ENCODE measurements at places on chromosomes 6 and 20.
A peak's percentile ranks its signal among the peaks of the same experiment; 100 is the strongest.

GRCh38 chr6:54681987-54682386 is 164.6 kb upstream of the FAM83B start:
- DNase-seq: peak; percentile 8

GRCh38 chr6:139344186-139344963 is 30.1 kb downstream of the CITED2 start:
- DNase-seq: no peak

- DNase-seq: no peak
Observed at GRCh38 chr6:53419026-53419425, 70.3 kb upstream of the ELOVL5 start.

GRCh38 chr6:14131579-14131978 is 14.0 kb downstream of the CD83 start:
- DNase-seq: no peak

DNA sequence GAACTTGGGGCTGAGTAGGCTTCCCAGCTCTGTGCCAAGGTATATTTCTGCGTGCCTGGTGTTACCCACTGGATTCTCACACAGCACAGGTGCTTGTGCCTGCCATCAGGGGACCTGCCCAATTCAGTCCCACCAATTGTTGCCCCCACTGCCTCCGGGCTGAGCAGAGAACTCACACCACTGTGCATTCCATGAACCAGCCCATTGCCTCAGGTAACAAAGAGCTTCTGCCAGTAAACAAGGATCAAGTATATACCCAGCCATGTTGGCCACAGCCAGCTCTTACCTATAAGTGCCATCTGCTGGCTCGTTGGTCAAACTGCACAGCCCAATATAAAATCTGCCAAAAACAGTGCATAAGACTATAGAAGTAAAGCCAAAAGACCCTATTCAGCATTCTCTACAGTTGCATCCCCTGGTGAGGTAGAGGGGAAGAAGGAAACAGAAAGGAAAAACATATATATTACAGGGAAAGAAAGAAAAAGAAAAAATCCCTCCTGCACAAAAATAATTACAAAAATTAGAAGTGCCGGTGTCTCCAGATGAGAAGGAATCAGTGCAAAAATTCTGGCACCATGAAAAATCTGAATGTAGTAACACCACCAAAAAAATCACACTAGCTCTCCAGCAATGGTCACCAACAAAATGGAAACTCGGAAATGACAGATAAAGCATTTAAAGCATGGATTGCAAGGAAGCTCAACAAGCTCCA is 241.4 kb downstream of the IBTK start:
- peak; percentile 53 for DNase-seq

DNA sequence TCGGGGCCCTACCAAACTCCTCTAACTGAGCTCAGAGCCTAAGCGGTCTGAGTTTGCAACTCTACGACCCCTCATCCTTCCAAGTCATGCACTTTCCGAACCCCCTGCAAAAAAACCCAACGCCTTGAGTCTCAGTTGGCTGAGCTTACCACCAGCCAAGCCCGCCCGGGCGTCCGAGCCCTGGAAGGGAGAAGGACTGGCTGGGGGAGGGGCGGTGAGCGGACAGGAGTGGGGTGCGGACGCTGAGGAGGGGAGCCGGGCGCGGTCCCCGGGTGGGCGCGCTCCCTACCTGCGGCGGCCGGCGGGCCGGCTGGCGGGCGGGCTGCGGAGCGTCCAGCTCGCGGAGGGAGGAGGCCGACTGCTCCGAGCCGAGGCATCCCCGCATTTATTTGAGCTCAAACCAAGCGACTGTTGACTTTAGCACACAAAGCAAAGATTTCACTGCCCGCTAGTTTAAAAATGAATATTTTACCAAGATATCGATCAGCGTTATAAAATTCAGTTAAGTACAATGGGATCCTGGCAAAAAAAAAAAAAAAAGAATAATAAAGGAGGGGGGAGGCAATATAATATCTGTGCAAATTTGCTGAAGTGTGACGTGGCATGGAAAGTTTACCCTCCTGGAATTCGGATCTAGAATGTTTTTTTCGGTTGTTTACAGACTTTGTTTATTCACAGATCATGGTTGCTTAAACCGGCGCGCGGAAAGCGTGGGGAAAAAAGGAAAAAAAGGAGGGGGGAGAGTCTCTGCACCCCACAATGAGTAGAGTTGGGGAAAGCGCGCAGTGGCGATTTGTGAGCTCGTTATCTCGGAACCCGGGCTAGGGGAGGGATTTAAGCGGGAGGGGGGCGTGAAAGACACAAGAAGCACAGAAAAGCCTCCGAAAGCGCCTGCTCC is 5.9 kb downstream of the FOXA2 start:
- DNase-seq: no peak

DNA sequence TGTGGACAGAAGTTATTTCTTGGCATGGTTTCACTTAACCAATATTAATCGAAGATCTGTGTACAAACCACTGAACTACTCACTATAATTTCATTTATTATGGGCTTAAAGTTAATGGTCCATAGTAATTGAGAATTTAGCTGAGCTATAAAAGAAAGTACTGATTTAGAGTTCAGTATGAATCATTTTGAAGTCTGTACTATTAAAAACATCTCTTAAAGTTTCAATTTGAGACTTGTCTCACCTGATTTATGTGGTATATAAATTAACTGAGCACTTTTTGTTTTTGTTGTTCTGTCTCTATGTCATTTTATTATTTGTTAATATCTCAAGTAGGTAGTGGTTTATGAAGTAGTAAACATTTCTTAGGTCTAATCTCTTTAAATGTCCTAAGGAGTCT is 24.9 kb downstream of the KPNA5 start:
- DNase-seq: no peak

GRCh38 chr20:46010491-46011391 is 2.0 kb downstream of the MMP9 start:
- DNase-seq: no peak

DNA sequence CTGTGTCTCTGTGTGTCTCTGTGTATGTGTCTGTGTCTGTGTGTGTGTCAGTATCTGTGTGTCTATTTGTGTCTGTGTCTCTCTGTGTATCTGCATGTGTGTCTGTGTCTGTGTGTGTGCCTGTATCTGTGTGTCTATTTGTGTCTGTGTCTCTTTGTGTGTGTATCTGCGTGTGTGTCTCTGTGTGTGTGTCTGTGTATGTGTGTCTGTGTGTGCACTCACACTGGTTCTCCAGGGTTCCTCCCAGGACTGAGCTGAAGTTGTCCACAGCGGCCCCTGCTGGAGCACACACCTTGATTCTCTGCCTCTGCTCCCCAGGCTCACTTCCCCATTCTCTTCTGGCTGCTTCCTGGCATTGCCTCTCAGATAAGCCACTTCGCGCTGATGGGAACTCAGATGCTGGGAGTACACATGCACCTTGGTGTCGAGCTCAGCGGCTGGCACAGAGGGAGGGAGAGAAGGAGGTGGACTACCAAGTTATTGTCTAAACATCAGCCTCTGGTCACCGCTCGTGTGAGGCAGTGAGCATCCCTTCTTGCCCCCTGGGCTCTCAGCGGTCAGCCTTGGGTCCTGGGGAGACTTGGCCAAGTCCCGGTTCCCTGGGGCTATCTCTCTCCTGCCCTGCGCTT is 104.9 kb upstream of the NXT1 start:
- no peak for DNase-seq

DNA sequence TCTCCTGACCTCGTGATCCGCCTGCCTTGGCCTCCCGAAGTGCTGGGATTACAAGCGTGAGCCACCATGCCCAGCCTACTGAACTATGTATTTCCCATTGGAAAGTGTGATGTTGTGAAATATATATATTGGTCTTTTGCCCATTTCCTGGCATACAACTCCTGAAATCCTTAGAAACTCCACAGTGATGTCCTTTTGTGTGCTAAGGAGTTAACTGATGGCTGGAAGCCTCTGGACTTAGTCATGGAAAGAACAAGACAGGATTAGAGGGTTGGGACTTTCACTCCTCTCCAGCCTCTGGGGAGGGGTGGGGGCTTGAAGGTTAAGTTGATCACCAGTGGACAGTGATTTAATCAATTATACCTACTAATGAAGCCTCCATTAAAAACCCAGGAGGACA is 7.1 kb downstream of the PANK2 start:
- peak; percentile 44 for DNase-seq

- no peak for DNase-seq
Observed at GRCh38 chr20:58670102-58670501, 19.0 kb downstream of the STX16 start.

DNA sequence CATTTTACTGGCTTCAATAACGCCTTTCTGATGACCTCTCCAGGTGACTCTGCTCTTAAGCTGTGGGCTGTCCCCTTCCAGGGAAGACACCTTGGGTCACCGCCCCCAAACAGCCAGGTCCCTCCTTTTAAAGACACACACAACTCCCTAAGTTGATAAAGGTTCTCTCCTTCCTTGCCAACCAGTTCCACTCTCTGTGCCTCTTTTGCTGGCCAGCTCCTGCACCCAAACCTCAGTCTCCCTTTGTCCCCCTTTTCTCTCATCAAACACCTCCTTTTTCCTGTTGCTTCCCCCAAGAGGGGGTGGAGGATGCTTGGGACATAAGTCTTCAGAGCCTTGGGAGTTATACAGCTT is 1.0 kb downstream of the NCOA6 start:
- DNase-seq: peak; percentile 57

GRCh38 chr6:107706516-107707115 is 117.5 kb downstream of the SCML4 start:
- DNase-seq: no peak

DNA sequence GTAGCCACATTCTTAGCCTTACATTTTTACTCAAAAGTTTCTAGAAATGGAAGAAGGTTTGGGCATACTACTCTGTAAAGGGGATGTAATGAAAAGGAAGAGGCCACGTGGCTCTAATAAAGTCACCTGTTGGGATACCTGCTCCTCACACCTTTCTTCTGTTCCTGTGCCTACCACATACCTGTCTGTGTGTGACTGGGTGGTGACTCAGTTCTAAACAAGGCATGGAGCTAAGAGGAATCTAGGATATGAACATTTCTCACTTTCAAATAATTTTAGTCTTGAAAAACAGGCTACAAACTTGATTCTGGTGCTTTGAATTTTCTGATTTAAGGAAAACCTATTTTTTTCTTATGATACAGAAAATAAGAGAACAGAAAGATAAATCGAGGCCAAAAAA is 363.6 kb downstream of the RFPL4B start:
- DNase-seq: no peak

DNA sequence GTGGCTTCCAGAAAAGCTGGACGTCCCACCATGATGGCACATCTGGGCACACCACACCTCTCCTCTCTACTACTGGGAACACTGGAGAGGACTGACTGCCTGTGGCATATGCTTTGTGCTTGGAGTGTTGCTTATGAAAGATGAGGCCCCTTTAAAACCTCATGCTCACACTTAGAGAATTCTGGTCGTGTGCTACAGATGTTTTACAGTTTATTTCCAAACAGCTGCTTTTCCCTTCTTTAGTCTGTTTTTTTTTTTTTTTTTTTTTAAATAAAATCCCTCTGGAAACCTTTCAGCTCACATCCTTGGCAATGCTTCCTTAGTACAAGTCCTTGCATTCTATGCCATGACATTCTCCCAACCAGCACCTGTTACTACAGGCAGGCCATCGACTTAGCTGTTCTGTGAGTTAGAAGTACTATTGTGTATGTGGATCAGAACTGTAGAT is 60.3 kb downstream of the BMP6 start:
- DNase-seq: no peak

DNA sequence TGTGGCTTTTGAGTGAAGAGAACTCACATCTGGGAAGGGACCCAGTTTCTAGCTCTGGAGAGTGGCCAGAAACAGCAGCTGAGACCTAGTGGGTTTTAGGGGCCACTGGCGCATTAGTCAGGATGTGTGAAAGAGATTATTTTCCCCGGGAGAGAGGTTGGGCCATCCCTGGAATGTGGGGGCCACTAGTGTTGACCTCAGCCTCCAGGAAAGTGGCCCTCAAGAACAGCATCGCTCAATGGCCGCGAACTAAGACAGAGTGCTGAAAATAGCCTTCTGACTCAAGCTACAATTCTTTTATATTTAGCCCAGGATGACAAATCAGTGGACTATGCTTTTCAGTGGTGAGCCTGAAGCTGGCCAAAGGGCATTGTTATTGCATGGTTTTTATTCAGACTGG is 210.4 kb upstream of the RNF24 start:
- peak; percentile 98 for DNase-seq

GRCh38 chr6:3259491-3259958 is 778 bp downstream of the PSMG4 start:
- DNase-seq: peak; percentile 48

- peak; percentile 77 for DNase-seq
Observed at GRCh38 chr6:10999994-11000393, 44.1 kb downstream of the ELOVL2 start.

DNA sequence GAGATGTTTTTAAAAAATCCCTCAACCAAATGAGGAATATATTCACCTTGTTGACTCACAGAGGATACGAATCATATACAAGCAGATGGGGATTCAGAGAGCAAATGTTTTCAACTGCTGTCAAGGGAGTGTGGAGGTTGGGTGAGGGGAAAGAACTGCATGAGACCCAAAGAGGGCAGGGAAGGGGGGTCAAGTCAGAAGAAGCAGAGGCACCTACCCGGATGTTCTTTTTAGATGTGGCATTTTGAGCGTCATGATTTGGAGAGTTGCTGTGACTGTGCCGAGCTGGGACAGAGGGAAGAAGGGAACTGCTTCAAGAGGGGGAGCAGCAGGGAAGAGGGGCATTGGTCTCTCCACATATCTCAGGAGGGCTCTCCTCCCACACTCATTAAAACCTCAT is 191.3 kb upstream of the PROKR2 start:
- no peak for DNase-seq

DNA sequence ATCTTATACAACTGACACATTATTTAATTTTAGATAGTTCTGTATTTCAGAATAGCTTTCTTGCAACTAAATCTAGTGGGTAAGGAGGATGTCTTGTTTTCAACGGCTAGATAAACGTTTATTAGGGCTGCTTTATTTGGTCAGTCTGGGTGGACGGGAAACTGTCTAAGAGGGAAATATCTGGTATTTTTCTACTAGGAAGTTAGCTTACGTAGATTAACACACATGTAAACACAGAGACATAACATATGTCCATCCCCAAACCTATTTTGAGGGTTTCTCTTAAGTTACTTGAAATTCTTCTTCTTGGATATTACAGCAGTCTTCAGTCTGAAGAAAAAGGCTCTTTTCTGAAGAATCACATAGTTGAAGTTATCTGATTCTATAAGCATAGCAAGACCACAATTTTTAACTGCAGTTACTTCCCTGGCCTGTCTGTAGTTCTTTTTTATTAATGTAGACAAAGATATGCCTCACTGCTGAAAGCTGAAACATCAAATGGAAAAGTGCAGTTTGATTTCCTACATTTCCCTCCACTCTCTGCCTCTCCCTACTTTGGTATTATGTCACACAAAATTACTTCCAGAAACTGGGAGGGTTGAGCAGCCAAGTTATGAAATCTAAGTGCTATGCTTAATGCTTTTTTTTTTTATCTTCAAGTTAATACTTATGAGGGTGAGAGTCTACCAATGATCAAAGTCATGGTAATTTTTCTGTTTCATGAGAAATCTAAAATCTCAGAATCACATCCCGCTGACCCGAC is 37.4 kb downstream of the PLAGL1 start:
- no peak for DNase-seq
